ENCODE measurements at places on chromosomes 5 and 9. TPM values are rescaled to one million over a fixed set of nuclear protein-coding genes. Genes with fewer than 3 reads are reported as not detected.

SLC25A48 gene
- total RNA-seq: not detected

DNA sequence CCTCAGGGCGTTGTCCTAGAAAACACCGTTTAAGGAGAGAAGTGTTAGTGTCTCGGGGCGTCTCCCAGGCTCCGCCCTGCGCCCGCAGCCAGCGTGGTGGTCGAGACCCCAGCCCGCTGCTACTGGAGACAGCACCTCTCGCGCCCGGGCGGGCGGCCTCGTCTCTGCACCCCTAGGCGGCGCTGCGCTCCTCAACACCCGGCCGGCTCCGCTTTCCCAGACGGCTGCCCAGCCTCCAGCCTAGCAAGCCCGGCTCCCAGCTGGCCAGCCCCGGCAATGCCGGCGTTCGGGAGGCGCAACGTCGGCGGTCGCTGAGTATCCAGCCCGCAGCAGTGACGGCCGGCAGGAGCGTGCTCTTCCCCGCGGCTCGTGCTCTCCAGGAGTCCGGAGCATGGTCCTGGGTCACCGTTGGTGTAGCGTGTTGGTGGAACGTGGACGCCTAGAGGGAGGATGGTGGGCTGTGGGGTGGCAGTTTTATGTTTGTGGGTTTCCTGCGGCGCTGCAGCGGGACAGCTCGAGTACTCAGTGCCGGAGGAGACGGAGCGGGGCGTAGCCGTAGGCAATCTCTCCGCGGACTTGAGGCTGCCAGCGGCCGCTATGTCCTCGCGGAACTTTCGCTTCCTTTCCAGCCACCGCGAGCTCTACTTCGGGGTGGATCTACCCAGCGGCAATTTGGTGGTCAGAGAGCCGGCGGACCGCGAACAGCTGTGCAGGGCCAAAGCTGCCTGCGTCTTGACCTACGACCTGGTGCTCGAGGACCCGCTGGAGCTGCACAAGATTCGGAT is 536 bp downstream of the PCDHAC1 start:
- DNase-seq: no peak

GRCh38 chr5:173395257-173395932 is 67.2 kb upstream of the STC2 start:
- peak; percentile 81 for DNase-seq

NUTM2G gene
- total RNA-seq: not detected

DNA sequence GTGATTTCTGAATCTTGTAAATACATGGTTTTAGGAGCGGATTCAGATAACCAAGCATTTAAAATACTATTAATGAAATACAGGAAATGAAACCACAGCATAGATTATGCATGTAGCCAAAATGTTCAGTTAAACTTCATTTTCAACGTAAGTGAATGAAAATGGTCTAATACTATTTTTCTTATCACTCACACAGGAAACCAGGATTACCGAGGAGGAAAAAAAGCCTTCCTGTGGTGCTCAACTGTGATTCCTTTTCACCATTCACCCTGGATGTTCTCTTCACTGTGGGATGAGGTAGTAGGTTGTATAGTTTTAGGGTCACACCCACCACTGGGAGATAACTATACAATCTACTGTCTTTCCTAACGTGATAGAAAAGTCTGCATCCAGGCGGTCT is 83.4 kb upstream of the ZNF169 start:
- no peak for DNase-seq

DNA sequence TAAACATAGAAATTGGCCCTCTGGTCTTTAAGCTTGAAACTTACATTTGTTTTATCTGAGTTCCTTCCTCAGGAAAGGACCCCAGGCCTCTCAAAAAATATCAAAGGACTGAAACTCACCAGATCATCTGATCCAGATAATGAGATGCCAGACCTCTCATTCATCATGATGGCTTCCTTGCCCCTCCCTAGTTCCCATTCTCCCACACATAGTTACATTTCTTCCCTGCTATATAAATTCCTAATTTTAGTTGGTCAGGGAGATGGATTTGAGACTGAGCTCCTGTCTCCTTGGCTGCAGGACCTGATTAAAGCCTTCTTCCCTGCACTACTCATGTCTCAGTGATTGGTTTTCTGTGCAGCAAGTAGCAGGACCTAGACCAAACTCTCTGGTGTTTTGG is 119.4 kb upstream of the SPIN1 start:
- no peak for DNase-seq

MARCHF3 gene
- 15.9 TPM for total RNA-seq

PDE6A gene
- total RNA-seq: 0.58 TPM

ZDHHC11B gene
- not detected for total RNA-seq

GRCh38 chr5:10691826-10692785 is 68.9 kb downstream of the DAP start:
- peak; percentile 72 for DNase-seq

P4HA2 gene
- 217 TPM for total RNA-seq

PCDHA4 gene
- 0.40 TPM for total RNA-seq

DNA sequence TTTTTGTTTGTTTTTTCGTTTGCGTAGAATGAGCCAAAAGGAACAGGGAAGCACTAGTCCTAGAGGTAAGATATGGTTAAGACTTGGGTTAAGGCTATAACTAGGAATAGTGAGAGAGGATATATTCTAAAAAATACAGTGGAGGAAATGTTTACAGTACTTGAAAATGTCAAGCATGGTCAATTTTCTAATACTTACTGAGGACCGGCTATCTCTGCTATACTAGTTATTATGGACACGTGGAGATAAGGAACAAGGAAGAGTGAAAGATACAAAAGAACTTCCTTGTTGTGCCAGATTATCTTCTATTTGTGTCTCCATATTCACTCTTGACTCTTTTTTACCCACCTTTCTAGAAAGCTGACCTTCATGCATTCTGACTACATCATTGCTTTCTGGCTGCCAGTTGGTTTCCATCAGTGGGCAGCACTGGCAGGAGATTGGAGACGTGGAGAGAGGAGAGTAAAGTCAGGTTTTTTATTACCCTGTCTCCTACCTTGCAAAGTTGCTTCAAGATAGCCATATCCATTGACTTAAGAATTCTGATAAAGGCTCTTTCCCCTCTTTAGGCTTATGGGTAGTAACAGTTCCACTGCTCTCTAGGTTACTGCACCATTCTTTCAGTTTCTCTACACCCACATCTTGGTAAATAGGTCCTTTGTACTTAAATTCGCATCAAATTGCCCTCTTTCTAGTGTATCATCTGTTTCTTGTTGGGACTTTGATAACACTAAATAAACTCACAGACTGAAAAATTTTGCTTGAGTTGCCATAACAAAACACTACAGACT is 9.0 kb upstream of the RFX3 start:
- no peak for DNase-seq

GRCh38 chr9:134594078-134594941 is 47.3 kb upstream of the COL5A1 start:
- DNase-seq: no peak

GRCh38 chr5:111755345-111755941 is 1.6 kb downstream of the NREP start:
- DNase-seq: no peak

DNA sequence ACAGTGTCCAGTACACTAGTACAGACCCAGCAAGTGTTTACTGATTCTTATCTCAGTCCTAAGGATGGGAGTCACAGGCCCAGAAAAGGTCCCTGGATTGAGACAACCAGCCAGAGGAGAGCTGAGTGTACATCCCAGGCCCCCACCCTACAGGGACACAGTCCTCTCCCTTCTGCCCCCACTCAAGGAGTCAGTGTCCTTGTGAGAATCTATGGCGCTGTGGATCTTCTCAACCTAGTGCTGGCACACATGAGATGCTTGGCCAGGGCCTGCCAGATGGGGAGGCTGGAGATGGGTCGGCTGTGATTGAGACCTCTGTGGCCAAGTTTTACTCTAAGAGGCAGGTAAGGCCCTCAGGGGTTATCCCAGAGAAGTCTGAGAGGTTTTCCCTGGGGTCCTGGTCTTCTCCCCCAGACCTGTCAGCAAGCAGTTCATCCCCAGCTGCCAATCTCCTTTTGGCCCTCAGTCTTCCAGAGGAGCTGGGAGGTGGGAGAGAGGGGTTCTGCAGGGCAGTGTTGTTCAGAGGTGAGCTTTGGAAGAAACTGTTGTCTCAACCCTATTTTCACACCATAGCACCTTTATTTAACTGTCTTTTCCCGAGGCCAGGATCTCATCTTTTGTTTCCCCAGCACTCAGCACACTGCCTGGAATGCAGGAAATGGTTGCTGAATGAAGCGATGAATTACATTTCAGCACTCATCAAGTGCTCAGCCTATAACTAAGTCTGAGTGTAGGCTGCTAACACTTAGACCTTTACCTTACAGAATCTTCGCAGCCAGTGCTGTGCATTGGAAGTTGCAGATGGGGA is 3.2 kb upstream of the NSD1 start:
- no peak for DNase-seq

- DNase-seq: peak; percentile 15
Observed at GRCh38 chr9:95627802-95628201, 111.0 kb upstream of the PTCH1 start.

DNA sequence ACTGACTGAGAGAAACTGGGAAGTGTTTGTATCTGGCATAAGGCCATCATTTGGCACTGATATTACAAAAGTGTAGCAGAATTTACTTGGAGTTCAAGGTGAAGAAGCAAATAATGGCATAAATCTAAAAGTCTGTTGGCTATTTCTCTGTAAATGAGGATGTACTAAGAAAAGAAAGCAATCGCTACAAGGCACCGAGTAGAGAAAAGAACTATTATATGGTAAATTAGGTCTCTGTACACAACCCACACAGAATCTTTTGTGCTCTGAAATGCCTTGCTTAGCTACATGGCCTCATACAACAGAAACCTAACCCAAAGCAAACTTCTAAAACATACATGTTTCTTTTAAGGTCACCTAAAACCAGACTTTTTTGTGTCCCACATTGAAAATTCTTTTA is 290.1 kb upstream of the WWC1 start:
- DNase-seq: no peak

GRCh38 chr5:157613385-157614245 is 38.0 kb upstream of the ADAM19 start:
- no peak for DNase-seq

FCN2 gene
- not detected for total RNA-seq

PRSS3 gene
- total RNA-seq: not detected

IL13 gene
- not detected for total RNA-seq

MOB3B gene
- not detected for total RNA-seq

TMEFF1 gene
- 2.4 TPM for total RNA-seq

DNA sequence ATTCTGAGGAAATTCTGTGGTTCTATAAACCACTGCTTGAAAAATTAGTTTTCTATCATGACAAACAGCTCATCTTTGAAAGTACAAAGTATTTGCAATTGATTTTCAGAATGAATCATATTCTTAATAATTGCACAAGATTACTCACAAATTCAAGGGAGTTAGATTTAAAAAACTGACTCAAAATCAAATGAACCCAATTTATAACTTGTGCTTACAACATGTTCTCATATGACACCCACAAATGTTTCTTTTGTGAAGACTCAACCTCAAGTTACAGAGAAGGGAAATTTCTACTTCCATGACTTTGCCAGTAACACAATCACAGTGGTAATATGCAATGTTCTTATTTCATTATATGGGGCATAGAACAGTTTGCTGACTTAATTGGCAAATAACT is 272.0 kb upstream of the ACTBL2 start:
- peak; percentile 65 for DNase-seq

PCDHB15 gene
- 3.8 TPM for total RNA-seq

GRCh38 chr5:143696921-143697320 is 115.0 kb upstream of the HMHB1 start:
- peak; percentile 79 for DNase-seq

ANKRD18A gene
- total RNA-seq: 0.34 TPM

GRCh38 chr5:31827867-31828266 is 188.9 kb downstream of the PDZD2 start:
- DNase-seq: no peak

- no peak for DNase-seq
Observed at GRCh38 chr5:135399794-135400542, 937 bp upstream of the MACROH2A1 start.

DNA sequence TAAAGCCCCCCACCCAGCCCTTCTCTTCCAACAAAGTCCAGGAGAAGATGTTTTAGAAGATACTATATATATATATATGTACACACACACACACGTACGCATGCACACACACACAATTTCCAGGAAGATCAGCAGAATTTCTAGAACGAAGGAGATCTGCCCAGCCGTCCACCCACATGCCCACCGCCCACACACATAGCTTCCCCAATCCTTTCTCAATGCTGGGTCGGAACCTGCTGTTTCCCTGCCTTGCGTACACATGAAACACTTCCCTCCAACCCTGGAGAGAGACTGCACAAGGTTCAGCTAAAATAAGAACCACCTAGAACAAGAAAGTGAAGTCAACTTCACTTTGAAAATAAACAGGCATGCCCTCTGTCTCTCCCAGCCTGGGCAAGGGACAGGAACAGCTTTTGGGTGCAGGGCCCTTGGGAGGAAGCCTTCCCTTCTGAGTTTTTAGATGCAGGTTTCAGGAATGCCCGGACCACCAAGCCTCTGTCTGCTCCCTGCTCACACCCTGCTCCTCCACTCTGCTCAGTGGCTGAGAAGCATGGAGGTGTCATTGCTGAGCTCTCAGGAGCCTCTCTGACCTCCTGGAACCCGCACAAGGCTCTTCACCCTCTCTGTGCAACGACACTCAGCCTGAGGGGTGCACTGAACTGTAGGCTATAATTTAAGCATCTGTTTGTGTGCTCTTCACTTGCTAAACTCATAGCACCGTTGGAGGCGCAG is 149.4 kb downstream of the C5orf15 start:
- DNase-seq: no peak

GRCh38 chr9:14310311-14310710 is 3.6 kb downstream of the NFIB start:
- no peak for DNase-seq

GRCh38 chr5:127770272-127770671 is 67.1 kb downstream of the CCDC192 start:
- no peak for DNase-seq

GRCh38 chr5:167657016-167657415 is 634.4 kb upstream of the WWC1 start:
- DNase-seq: no peak

- peak; percentile 75 for DNase-seq
Observed at GRCh38 chr9:120708526-120709224, 5.6 kb downstream of the MEGF9 start.

DNA sequence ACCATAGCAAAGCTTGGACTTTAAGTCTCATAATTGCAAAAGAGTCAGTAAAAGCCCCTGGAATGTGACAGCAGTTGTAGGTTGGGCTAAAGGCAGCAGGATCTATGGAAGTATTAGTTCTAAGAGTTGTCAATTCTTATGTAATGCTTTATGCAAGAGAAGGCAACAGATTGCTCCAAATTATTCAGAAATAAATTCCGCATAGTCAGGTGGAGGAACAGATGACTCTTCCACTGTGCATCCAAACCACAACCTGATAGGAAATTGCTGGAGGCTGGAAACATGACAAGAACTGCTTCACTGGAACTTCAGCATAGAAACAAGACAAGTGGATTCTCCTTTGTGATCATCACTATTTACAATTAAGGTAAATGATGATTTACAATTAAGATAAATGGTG is 101.0 kb downstream of the STARD4 start:
- DNase-seq: no peak
